ENCODE measurements at places on chromosomes 1 and 21.

- DNase-seq: no peak
These were observed 47.8 kb downstream of the ITPKB start for GRCh38 chr1:226691247-226691646.

- DNase-seq: no peak
These were observed 102.3 kb upstream of the LMO4 start for GRCh38 chr1:87226341-87226760.

GRCh38 chr1:59752556-59753414 lies 62.0 kb upstream of the HOOK1 start:
- no peak for DNase-seq

DNA sequence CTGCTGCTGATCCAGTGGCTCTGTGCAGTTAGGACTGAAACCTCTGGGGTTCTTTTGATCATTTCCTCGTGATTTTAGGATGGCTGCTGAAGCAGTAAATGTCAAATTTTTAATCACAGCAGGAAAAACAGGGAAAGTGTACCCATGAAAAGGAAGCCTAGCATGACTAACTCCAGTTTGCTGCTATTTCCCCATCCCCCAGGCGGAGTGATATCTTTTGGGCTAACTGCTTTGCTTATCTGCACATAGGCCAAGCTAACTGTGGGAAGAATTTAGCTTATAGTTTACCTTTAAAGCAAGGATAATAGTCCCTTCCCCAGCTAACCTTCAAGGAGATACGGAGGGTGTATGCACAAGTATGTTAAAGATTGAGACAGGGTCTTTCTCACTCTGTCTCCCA lies 149.8 kb upstream of the TNR start:
- no peak for DNase-seq

GRCh38 chr1:67844988-67845387 lies 11.7 kb upstream of the GNG12 start:
- DNase-seq: no peak

DNA sequence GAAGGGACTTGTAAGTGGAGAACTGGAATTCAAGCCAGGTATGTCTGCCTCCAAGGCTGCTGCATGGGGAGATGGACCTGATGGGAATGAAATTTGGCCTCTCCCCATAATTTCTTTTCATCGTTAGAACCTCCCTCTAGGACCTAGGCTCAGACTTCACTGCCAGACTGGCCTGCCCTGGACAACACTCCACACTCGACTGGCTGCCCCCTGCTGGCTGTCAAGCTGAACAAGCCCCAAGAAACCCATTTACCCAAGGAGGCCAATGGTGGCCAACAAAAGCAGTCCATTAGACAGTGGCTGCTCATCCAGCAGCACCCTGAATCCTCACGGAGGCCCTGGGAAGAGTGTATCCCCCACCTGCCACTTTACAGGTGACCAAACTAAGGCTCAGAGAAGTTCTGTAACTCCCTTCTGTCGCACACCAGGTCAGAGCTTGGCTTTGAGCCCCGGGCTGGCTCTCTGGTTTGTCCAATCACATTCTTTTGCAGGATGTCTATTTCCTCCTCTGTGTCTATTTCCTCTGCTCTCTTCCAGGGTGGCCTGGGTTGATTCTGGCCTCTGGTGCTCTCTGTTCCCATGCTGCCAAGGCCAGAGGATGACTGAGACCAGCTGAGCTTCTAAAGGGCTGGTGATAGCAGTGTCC lies 3.8 kb downstream of the RNF186 start:
- DNase-seq: peak; percentile 27

- no peak for DNase-seq
These were observed 8.0 kb downstream of the FCAMR start for GRCh38 chr1:206962272-206962671.

DNA sequence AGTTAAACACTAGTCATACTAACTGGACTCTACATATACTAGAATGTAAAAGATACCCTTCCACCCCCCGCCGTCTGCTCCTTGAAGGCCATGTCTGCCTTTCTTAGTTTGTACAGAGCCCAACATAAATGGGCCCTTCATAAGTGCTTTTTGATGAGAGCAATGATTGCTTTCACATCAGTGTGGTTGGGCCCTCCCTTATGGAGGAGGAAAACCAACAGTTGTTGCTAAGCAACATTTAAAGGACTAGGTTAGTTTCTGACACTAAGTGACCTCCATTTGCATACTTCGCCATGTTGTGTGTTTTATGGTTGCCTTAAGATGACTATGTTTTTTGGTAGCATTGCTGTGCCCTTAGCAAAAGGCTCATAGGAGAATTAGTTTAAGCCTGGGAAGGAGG lies 182.0 kb upstream of the SGIP1 start:
- DNase-seq: no peak

- DNase-seq: no peak
These were observed 11.6 kb downstream of the DSTYK start for GRCh38 chr1:205199931-205200299.

DNA sequence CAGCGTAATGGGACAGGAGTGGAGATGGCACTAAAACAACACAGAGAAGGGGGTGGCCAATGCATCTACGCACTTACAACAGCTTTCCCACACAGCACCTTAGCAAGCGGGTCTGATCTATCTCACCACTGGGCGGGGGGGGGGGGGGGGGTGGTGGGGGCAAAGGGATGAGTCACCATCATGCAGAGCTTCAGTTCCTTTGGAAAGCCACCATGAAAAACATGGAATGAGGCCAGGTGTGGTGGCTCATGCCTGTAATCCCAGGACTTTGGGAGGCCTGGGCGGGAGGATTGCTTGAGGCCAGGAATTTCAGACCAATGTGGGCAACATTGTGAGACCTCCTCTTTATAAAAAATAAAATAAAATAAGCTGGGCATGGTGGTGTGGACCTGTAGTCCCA lies 47.2 kb downstream of the KLHDC7A start:
- no peak for DNase-seq

DNA sequence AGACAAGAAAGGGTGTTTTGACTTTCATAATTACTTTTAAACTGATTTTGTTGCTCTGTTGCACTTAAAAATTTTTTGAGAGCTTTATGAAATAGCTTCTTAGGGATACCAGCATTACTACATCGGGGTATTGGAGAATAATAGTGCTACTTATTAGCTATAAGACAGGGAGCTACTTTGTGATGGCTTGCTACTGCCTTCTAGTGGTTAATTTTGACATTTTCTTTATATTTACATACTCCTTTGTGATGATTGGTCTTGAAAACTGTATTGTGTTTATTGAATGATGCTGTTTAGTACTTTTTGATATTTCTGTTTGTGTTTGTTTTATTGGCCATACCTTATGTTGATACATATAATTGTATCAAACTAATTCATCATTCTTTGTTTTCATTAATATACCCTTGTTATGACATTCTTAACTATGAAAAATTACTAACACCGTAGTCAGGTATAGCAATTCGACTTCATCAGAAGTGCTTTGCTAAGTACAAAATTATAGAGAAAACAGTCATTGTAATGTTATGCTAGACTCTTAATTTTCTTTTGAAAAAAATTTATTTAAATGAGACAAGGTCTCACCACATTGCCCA lies 85.5 kb downstream of the CLIC4 start:
- no peak for DNase-seq

DNA sequence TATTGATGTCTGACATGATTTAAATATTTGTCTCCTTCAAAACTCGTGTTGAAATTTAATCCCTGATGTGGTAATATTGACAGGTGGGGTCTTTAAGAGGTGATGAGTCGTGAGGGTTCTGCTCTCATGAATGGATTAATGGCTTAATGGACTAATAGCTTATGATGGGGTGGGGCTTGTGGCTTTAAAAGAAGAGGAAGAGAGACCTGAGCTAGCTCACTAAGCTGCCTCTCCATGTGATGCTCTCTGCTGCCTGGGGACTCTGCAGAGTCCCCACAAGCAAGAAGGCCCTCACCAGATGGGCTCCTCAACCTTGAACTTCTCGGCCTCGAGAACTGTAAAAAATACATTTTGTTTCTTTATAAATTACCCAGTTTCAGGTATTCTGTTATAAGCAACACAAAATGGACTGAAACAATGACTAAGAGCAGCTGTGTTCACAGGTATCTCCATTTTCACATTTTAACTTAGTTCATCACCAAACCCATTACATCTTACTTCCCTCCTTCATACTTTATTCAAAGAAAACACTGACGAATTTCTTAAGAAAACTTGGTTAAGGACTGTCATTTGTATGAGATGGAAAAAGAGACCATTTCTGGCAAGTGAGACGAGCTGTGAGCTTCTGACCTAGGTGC lies 12.1 kb upstream of the AIM2 start:
- no peak for DNase-seq

DNA sequence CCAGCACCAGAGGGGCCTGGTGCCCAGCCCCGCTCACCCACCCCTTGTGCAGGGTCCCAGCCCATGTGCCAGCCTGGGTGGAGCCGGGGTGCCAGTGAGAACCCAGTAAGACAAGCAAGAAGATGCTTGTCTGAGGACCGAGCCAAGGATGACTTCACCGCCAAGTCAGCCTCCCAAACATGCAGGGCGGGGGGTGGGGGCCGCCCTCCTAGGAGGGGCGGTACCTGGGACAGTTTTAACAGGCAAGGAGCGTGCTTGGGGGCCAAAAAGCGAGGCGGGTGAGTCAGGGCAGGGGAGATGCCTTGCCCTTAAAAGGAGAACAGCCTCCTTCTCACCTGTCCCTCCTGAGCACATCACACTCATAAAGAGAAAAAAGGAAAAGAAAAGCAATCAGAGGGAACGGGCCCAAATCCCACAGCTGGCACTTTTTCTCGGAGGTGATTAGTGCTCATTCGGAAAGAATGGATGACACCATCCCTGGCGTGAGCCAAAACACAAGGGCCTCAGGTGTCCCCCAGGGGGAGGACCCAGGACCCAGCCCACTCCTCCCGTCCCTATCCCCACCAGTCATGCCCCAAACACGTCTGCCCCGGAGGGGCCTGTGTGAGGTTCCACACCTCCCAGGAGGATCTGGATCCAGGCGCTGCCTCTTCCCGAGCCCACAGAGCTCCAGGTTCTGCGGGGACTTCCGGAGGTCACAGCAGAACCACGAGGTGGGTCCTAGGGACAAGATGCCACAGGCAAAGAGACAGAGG lies 77.6 kb upstream of the IFFO2 start:
- DNase-seq: no peak

DNA sequence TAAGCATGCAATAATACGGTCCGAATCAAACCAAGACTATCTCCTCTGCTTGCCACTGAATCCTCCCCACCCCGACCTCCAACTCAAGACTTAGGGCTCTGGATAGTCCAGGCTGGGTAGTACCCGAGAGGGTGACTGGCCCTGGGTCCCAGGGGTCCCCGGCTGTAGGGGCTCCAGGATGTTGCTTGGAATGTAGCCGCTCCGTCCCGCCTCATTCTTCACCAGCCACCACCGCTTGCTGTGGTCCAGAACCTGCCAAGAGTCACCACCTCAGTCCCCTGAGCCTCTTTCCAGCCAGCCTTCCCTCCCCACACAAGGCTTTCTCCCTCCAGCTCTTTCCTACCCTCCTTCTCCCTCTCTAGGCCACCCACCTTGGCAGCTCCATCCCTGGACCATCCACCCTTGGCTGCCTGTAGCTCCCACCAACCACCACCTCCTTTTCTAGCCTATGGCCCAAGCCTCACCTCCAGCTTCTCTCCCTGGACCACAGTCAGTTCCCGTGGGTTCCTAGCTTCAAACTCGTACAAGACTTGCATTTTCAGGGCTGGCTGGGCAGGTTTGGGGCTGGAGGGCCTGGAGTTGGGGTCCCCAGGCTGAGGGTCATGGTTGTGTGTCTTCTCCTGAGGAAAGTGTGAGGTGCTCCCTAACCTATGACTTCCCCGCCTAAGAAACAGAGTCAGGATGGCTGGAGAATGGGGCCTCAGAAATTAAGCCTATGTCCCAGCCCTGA lies 10.9 kb upstream of the GSTM3 start:
- no peak for DNase-seq

DNA sequence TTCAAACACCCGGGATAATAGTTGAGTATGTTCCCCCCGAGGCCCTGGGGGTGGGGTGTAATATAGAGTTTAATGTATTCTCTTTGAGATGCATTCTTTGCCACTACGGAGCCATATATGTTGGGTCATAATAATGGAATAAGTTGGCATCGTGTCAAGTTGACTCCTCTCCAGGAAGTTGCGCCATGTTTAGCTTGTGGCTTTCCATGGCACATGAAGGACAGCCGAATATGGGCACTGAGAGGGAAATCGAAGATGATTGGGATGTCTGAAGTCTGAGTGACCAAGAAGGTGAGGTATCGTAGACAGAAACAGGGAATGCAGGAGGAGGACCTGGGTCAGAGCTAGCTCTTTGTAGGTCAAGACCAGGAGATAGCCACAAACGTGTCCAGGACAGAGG lies 92.6 kb downstream of the PAX7 start:
- no peak for DNase-seq

DNA sequence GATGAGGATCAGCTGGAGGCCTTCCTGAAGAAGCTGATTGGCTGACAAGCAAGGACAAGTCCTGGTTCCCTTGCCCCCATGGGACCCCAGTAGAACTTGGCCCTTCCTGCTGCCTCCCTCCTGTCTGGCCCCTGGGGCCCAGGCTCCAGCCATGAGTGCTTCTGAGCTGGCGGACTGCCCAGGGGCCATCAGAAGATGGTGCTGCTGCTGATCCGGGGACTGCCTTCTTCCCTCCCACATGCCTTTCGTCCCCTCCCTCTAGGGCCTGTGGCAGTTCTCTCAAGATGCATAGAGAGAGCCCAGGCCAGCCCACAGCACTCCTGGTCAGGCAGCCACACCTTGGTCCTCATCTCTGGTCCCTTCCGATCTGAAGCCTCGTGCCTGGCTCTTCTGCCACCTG lies 57.9 kb upstream of the PRKACB start:
- no peak for DNase-seq

GRCh38 chr1:78047106-78047505 lies 1.3 kb downstream of the GIPC2 start:
- DNase-seq: no peak

DNA sequence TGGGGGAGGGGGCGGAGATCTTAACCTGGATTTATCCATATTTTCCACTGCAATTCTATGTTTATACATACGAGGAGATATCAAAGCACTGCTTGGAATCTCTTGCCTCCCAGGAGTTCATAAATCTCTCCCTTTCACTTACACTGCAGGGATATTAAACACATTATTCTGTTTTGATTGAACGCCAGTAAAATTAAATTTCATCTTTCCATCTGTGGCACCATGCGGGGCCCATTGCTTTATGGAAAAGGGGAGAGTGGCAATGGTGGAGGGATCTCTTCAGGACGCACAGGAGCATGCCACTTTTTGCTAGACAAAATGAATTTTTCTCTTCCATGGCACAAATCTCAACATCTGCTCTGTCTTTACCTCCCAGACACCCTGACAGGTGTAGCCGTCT lies 648.0 kb upstream of the PLXNA2 start:
- DNase-seq: no peak

GRCh38 chr1:242738702-242739645 lies 214.5 kb upstream of the PLD5 start:
- no peak for DNase-seq

DNA sequence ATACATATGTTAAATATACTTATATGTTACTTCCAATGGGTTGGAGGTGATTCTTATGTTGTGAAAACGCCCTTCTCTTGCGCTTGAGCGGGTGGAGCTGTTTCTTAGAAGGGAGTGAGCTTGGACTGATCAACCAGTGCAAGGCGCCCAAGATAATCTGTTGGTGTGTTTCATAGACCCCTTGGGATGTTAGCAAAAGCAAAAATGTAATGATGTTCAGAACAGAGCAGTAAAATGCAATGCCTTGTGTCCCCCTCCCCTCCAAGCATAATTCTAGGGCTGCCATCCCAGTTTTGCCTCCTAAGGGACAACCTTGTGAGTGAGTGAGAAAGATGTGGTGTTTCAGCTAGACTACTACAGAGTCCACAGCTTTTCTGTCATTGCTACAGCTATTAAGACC lies 6.2 kb upstream of the CD34 start:
- DNase-seq: no peak
